Activated naive CD4-positive, alpha-beta T cell treated with anti-CD3 and anti-CD28 coated beads, Interleukin-2, amount 50 U/mL, for 72 hours (primary cell): ENCODE measurements at places on chromosomes 1 and 21. TPM values are rescaled to one million over a fixed set of nuclear protein-coding genes. Genes with fewer than 3 reads are reported as not detected.

The C1orf35 gene
- total RNA-seq, result 19.4 TPM

The THEM5 gene
- total RNA-seq, result not detected

The PAQR6 gene
- 9.5 TPM for total RNA-seq

The USH2A gene
- total RNA-seq, result not detected

The UHMK1 gene
- 45.6 TPM for total RNA-seq

The IL6R gene
- 6.7 TPM for total RNA-seq

The CDC7 gene
- 38.2 TPM for total RNA-seq

The GREM2 gene
- 0.43 TPM for total RNA-seq

The SLAMF1 gene
- total RNA-seq, result 96.3 TPM

The PPIAL4G gene
- 0.36 TPM for total RNA-seq

DNA sequence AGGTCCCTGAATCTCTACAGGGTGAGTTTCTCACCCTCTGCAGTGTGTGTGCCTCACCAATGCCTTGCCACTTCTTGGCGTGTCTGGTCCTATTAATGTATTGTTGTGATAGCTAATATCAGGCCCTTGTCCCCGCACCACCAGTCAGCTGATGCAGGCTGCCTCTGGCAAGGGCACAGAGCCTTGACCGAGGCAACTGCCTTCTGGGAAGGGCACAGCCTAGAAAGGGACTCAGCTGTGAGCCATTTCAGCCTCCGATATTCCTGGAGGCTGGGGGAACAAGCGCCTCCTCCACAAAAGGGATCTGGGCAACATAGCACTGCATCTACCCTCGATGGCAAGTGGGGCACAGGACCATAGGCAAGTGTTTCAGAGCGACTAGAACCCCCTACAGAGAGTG lies 27.0 kb downstream of the IL10RB start:
- no peak for DNase-seq

DNA sequence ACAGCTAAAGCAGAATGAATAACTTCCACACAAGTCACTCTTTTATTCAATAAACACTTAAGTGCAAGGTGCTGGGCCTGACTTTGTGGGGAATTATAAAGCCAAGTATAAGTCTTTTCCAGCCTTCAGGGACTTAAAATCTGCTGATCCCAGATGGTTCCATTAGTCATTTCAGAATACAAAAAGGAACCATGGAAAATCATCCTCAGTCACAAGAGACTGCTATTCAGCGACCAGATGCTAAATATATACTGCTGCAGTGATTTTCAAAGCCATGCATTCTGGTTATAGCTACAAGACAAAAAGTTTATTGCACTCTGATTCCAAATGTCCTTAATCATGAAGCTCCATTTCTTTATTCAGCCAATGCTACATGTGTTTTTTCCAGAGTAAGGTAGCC lies 25.7 kb downstream of the GLMN start:
- no peak for DNase-seq

GRCh38 chr1:226956942-226957713 lies 17.0 kb downstream of the COQ8A start:
- no peak for DNase-seq

DNA sequence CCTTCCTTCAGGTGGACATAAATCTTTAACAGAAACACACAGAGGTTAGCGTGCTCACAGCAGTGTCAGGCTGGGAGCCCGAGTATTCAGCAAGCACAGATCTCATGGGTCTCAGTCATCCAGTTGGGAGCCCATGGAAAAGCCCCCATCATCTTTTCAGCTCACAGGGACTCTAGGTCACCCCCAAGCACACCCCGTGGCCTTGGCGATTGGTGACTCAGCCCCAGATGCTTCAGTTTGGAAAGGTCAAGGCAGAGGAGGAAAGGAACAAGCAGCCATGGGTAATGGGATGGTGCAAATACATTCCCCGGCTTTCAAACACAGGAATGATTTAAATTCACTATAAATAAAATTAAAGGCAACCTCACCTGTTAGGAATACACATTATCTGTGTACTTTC lies 88.9 kb downstream of the PGBD5 start:
- no peak for DNase-seq

DNA sequence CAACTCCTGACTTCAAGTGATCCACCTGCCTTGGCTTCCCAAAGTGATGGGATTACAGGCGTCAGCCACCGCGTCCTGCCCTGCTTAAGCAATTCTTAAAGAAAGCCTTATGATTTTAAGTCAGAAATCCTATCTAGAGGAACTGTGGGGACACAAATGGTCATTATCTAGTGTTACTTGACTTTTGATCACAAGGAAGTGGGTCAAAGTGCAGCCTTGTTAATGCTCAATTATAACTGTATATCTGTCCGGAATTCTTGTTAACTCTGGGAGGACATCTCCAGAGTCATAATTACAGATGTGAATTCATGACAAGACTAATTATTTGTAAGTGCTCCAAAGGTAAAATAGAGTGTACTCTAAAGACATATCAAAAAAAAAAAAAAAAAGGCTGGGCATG lies 76.9 kb upstream of the PUM1 start:
- no peak for DNase-seq

- DNase-seq, result no peak
Observed at GRCh38 chr1:44905276-44905675, 62.2 kb upstream of the PTCH2 start.

DNA sequence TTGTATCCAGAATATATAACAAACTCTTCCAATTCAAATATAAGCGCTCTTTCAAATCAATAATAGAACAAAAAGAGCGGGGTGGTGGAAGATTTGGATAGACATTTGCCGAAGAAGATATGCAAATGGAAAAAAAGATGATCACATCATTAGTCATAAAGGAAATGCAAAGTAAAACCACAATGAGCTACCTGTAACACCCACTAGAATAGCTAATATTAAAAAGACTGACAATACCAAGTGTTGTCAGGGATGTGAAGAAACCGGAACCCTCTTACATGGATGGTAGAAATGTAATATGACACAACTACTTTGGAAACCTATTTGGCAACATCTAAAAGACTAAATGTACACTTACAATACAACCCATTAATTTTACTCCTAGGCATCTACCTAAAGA lies 5.7 kb upstream of the TRAF5 start:
- no peak for DNase-seq

- DNase-seq, result no peak
Observed at GRCh38 chr21:42580076-42580792, 66.6 kb downstream of the SLC37A1 start.

DNA sequence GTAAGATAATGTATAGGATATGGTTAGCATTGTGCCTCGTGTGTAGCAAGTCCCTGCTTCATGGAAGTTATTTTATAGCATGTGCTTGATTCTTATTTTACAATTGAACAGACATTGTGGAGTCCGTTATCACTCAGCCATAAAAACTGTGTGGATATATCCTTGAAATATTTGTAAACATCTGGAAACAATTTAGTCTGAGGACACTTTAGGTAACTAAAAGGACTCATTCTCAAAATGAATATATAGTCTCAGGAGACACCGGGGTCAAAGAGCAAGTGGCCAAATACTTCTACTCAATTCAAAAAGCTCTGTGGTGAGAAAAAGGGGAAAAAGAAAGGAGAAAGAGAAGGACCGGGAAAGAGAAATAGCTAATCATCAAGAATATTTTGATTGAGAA lies 23.7 kb downstream of the PRRX1 start:
- no peak for DNase-seq

DNA sequence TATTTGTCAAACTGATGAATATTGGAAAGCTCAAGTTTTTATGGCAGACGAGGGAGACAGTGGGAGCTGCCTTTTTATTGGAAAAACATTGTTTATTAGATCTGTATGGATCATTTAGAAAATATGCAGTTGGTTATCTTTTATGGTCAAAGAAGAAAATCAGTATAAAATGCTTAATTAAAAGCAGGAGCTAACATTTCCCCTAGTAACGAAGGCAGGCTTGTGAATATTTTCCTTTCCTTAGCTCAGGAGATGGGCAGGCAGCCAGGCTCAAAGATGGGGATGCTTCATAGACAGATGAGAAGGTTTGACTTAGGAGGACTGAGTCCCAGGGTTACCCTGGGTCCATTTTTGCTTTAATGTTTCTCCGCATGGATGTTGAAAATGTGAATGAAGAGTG lies 26.0 kb downstream of the ROR1 start:
- DNase-seq, result no peak

- no peak for DNase-seq
Observed at GRCh38 chr1:12019858-12020509, 686 bp downstream of the MIIP start.

GRCh38 chr1:246091477-246091876 lies 415.6 kb downstream of the SMYD3 start:
- DNase-seq, result no peak

- DNase-seq, result no peak
Observed at GRCh38 chr1:13583595-13583965, at the start of gene PDPN. Gene PDPN, plus strand, starts transcription at chr1:13583832. Its CDS starts 202 bp downstream, at chr1:13584034.

GRCh38 chr1:156643049-156643777 lies 1.3 kb downstream of the BCAN start:
- DNase-seq, result no peak

DNA sequence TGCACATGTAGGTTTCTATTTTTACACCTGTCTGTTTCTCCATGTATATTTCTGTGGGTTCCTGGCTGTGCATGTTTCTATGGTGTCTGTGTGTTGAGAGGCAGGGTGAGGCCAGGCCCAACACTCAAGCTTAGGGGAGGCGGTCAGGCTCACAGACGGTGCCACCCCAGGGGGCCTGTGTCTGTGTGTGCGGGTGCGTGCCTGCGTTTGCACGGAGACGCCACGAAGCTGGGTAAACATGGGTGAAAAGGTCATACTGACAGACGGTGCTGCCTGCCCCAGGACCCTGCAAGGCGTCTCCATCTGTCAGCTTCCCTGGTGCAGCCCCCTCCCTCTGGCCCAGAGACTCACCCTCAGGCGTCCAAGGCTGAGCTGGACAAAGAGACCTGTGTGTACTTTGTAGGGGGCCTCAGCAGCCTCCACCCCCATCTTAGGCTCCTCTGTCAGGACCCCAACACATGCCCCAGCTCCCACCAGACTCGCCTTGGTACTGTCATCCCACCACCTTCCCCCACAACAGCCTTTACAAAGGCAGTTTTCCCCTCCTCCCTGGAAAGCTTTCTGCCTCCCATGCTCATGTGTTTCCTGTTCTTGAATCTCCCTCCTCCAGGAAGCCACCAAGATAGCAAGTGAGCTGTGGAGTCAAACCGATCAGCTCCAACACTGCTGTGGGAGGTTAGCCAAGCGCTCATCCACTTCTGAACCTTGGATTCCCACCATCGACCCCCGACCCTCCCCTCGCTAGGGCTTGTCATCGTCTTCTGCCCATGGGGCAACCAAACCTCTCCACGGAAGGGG lies 34.1 kb downstream of the PTPRF start:
- DNase-seq, result no peak

GRCh38 chr1:160863774-160864131 lies 1.1 kb upstream of the CD244 start:
- no peak for DNase-seq
